Posterior cingulate gyrus (tissue), 11 donors: ENCODE measurements at places on chromosomes 7 and 10.

DNA sequence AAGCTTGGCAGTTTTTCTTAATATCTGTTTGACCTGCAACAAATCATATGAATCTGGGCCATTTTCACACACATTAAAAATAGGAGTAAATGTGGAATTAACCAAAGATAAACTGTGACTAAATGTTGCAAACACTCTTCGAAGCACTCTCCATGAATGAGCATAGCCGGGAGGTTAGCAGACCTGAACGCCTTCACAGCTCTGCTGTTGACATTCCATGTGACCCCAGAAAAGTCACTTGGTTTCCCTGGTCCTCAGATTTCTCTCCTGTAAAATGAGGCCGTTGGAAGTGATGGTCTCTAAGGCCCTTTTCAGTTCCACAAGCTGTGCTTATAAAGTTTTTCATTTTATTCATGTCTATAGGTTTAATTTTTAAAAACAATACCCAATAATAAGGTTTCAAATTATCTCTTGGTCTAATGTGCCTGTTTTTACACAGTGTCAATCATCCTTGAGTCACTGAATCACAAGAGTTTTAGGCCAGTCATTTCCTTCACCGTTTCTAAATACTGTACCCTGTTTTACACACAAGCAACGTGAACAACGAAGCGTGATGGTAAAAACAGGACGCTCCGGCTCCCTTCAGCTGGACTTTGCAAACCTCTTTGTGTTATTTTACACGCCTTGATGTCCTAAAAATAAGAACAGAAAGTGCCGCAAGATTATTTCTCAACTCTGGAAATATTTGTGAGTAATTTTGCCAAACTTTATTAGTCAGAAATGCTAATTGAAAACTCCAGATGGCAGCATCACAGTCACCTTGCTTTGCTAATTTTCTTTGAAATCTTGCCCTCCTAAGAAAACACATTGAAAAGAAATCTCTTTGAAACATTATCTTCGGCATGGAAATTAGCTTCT lies 38.6 kb upstream of the MET start:
- no peak for DNase-seq

- DNase-seq = no peak
Observed at GRCh38 chr10:94098896-94099295, 105.2 kb downstream of the PLCE1 start.

- no peak for DNase-seq
Observed at GRCh38 chr7:23117841-23118240, 12.3 kb downstream of the KLHL7 start.

GRCh38 chr10:48700493-48700892 lies 15.8 kb downstream of the WDFY4 start:
- DNase-seq = no peak

DNA sequence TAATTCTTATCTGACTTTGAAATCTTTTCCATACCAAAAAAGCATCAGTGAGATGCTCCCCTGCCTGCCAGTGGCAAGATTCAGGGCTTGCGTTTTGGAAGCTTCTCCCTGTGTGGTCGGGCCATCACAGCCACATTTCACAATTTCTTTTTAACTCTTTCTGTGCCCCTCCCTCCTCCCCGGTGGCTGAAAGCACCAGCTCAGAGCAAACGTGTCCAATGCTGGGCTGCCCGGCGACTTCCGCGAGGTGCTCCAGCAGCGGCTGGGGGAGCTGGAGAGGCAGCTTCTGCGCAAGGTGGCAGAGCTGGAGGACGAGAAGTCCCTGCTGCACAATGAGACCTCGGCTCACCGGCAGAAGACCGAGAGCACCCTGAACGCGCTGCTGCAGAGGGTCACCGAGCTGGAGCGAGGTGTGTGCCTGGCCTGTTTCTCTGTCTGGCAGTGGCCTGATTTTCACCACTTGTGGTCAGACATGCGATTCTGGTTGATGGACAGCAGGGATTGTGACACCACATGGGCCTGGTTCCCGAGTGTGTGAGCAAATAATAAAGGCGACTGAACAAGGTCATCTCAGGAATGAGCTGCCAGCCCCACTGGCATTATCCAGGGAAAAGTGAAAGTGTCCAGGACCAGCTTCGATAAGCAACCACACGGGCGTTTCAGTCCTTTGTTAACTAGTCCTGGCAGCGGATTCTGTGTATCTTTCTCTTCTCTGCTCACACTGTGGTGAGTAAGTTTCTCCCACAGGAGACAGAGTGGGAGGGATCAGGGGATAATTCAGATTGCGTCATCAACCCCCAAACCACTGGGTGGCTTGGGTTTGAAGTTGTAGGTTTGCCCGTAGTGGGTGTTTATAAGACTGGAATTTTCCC lies 2.6 kb downstream of the NPTX2 start:
- DNase-seq = no peak

GRCh38 chr10:14673189-14673861 lies 101.4 kb downstream of the FAM107B start:
- no peak for DNase-seq

DNA sequence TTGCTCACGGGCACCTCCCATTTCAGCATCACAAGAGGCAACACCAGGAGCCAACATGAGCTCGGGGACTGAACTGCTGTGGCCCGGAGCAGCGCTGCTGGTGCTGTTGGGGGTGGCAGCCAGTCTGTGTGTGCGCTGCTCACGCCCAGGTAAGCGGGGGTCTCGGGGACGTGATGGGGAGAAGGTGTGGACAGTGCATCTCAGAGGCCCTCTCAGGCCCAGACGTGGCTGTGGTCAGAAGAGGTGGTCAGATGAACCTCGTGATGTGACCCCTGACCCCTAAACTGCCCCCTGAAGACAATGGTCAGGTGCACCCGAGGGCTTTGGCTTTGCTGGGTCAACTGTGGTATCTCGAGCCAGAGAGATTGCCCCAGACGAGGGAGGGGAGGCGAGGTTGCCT lies 6.1 kb downstream of the LAT2 start:
- no peak for DNase-seq

GRCh38 chr7:128951296-128951695 lies 13.6 kb downstream of the IRF5 start:
- no peak for DNase-seq

DNA sequence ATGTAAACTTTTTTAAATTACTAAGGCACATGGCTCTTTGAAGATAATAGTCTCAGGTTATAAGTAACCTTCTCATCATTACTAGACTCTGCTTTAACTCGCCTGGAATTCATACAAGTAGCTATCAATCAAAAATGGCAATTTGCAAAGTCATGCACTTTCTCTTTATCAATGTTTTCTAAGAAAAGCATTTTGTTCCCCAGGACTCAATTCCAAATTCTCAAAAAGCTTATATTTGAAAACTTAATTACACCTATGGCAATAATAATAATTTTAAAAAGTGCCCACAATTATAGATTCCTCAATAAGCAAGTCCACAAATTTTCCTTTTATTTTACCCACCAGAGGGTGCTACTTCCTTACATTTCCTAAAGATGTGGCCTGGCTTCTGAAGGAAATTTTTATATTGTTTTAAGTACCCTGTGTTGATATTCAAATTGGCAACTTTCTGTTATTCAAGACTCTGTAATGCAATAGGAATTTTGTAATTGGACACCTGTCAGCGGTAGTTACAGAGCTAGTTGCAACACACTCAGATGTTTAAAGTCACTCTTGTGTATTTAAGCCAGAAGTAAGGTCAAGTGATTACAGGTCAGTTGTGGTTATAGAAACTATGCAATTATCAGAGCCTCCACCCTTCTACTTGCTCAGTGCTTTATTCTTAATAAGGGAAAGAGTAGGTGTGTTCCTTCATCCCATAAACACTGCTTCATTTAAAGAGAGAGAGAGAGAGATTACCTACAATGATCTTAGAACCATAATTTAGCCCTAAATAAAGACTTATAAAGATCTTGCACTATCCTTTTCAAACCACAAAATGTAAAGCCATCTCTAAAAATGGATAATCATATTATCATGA lies 47.1 kb upstream of the HYAL4 start:
- no peak for DNase-seq

GRCh38 chr7:117098457-117098856 lies 145.2 kb downstream of the ST7 start:
- no peak for DNase-seq

- no peak for DNase-seq
Observed at GRCh38 chr7:122014697-122015096, 129.4 kb downstream of the AASS start.

- DNase-seq = no peak
Observed at GRCh38 chr7:115306586-115306985, 384.7 kb downstream of the MDFIC start.

DNA sequence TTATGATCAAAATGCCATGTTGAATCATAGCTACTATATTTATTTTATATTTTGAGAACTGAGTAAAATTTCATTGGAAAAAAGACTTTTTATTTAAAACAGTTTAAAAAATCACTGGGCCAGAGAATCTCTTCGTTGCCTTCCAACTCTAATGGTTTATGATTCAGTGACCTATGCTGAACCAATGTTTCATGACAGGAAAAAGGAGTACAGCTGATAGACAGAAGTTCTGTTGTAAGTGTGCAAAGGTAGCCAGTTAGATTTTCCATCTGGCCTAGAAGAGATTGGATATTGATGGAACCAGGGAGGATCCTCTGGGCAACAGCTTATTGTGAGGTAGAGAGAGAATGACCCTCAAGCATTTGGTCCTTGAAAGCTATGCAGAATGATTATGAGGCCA lies 745.8 kb downstream of the SUGCT start:
- no peak for DNase-seq

DNA sequence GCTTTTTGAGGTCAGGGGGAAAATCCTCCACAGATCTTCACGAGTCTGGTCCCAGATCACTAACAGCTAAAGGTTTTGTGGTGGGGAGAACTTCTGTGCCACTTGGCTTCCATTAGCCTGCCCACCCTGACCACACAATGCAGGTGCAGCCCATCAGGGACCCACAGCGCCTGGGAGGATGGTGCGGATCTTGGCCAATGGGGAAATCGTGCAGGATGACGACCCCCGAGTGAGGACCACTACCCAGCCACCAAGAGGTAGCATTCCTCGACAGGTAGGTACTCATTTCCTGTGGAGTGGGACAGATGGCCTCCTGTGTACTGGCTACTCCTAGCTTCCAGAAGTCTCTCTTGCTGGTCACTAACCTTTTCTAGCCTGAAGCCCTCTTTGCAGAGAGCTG lies 1.5 kb downstream of the FAM241B start:
- DNase-seq = no peak

DNA sequence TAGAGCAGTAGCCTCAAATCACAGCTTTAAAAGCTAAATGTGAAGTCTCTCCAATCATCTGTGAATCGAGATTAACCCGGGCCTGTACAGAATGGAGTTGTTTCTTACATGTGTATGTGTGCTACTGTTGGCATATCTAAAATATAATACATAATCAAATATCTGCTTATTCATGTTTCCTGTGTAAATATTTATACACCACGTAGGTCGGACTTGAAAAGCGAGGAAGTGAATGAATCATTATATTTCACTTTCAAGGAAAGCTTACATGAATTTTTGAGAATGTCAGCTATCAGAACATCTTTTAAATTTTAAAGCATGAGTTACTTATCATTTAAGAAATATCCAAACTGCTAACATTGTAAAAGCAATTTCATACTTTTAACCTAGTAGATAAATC lies 233.3 kb downstream of the SLC25A13 start:
- DNase-seq = no peak

DNA sequence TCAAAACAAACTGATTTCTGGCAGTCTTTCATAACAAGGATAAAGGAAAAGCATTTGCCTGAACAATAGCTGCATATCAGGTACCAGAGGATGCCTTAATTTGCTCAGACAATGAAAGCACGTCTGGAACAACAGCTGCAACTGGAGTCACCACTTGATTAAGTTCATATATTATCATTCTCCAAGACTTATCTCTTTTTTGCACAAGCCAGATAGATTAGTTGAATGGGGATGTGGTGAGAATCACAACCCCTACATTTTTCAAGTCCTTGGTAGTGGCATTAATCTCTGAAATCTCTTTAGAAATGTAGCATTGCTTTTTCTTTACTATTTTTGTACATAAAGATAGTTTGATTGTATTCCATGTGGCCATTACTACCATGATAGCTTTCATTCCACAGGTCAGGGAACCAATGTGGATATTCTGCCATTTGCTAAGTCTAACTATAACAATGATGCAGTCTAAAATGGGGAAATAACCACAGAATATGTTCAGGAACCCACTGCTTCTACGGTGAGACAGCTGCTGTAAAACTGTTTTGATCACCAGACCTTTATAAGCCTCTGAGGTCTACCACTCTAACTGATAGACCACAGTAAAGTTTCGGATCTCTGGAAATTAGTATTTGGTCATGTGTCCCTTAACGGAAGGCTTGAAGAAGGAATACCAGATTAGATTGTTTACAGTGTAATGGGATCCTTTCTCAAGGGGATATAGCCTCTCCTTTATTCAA lies 1176.2 kb downstream of the DNAJB9 start:
- DNase-seq = no peak

- DNase-seq = no peak
Observed at GRCh38 chr7:68433462-68434070, 1164.7 kb upstream of the AUTS2 start.

DNA sequence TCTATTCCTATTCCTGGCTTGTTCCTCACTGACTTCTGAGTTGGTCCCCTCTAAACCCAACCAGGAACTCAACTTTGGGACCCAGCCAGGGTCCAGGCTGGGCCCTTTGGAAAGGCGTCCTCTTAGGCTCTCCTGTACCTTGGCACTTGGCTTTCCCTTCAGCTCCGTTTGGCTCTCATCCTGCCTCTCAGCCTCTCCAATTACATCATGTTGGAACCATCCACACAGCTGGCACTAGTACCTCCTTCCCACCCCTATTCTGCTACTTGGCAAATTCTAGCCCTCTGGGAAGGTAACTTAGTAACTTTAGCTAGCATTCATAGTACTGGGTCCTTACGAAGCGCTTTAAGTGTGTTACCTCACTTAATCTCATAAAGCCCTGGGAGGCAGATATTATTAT lies 205.3 kb upstream of the HABP2 start:
- DNase-seq = no peak

DNA sequence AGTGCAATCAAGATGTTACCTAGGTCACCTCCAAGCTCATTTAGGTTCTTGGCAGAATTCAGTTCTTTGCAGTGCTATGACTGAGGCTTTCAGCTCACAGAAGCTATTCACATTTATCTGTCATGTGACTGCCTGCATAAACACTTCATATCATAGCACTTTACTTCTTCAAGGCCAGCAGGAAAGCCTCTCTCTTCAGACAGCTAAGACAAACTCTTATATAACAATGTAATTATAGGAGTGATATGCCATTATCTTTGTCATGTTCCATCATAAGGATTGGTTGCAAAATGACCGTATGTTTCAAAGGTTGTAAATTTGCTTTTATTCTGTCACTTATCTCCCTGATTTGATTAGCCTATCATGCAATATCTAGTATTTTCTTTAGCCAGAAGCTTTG lies 78.8 kb upstream of the TMEM196 start:
- DNase-seq = no peak

GRCh38 chr10:47409171-47409865 lies 25.2 kb upstream of the ZNF488 start:
- DNase-seq = peak; percentile 77

GRCh38 chr7:78427209-78427608 lies 628.6 kb downstream of the PHTF2 start:
- no peak for DNase-seq

DNA sequence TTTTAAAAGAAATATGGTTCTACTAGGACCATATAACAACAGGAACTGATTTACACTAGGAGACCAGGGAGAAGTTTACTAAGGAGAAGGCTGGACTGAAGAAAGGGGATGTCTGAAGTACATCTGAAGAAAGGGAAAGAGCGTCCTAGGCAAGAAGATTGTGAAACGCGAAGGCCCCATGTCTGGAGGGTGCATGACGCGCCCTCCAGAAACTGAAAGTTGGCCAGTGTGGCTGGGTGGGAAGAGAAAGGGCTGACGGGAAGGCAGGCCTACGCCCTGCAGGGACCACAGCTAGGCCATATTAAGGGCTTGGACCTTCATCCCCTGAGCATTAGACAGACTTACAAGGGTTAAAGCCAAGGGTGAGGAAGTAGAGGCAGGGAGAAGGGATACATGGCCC lies 158.0 kb downstream of the TRIL start:
- DNase-seq = no peak
